Endodermal cell (in vitro differentiated cells): ENCODE measurements at places on chromosomes 3 and 15. TPM values are rescaled to one million over a fixed set of nuclear protein-coding genes. Genes with fewer than 3 reads are reported as not detected.

The CHRNA7 gene
- 5.8 and 8.0 TPM in 2 replicates for total RNA-seq

The GPR160 gene
- total RNA-seq: 6.9 to 33.3 TPM (median 7.2 TPM) in 3 replicates

The ANKUB1 gene
- total RNA-seq: not detected in 3 replicates

The PROS1 gene
- total RNA-seq: 39.1 to 52.4 TPM (median 52.4 TPM) in 3 replicates

The NRROS gene
- total RNA-seq: 0.54 to 2.1 TPM (median 1.6 TPM) in 3 replicates

The B3GNT5 gene
- total RNA-seq: 16.1 to 18.0 TPM (median 17.6 TPM) in 3 replicates

The EPHB1 gene
- 0.87 to 2.9 TPM (median 2.9 TPM) in 3 replicates for total RNA-seq

The GABRR3 gene
- not detected in 3 replicates for total RNA-seq

The CASR gene
- 0.02 and 0.04 TPM in 2 replicates for total RNA-seq

The GPR87 gene
- 0.27 TPM in 1 of 2 replicates, not detected in the other for total RNA-seq
